ENCODE measurements at places on chromosomes 13 and 19. TPM values are rescaled to one million over a fixed set of nuclear protein-coding genes. Genes with fewer than 3 reads are reported as not detected.

ANKRD24 gene
- total RNA-seq: 0.53 TPM

ZNF547 gene
- 10.6 TPM for total RNA-seq

ZNF132 gene
- total RNA-seq: 8.3 TPM

SIAH3 gene
- total RNA-seq: not detected

TSHZ3 gene
- total RNA-seq: 4.6 TPM

SGCG gene
- 0.53 TPM for total RNA-seq

ZNF682 gene
- total RNA-seq: 1.8 TPM

VASP gene
- total RNA-seq: 81.0 TPM

NLRP7 gene
- total RNA-seq: not detected

LGALS7 gene
- not detected for total RNA-seq

PNMA8B gene
- total RNA-seq: 0.38 TPM

ZNF600 gene
- 2.8 TPM for total RNA-seq

ZNF135 gene
- total RNA-seq: 3.6 TPM

ZNF420 gene
- 7.8 TPM for total RNA-seq

KLK12 gene
- total RNA-seq: not detected

TNNI3 gene
- not detected for total RNA-seq

LILRA1 gene
- not detected for total RNA-seq

C19orf85 gene
- not detected for total RNA-seq

ZNF709 gene
- 2.8 TPM for total RNA-seq

COQ8B gene
- 22.8 TPM for total RNA-seq

BRME1 gene
- total RNA-seq: 0.45 TPM

SHISA2 gene
- total RNA-seq: under 0.01 TPM

SELENOV gene
- not detected for total RNA-seq

AMH gene
- total RNA-seq: 0.38 TPM

IZUMO2 gene
- not detected for total RNA-seq

CD22 gene
- 0.70 TPM for total RNA-seq

PEAK3 gene
- total RNA-seq: not detected

MYDGF gene
- 247 TPM for total RNA-seq

GIPR gene
- total RNA-seq: not detected

TMEM255B gene
- 3.0 TPM for total RNA-seq

CHAMP1 gene
- 10.1 TPM for total RNA-seq

LYPD3 gene
- not detected for total RNA-seq

KLC3 gene
- 0.23 TPM for total RNA-seq

ZNF296 gene
- not detected for total RNA-seq

PRKCG gene
- 0.23 TPM for total RNA-seq

ATP4B gene
- not detected for total RNA-seq

IGSF23 gene
- 0.08 TPM for total RNA-seq

CCDC122 gene
- 5.9 TPM for total RNA-seq

METTL21C gene
- not detected for total RNA-seq

NCAN gene
- not detected for total RNA-seq

Measured in smooth muscle cell of the coronary artery (primary cell).